CD4-positive, alpha-beta T cell treated with Interleukin-10 for 1 hour (primary cell): ENCODE measurements at places on chromosomes 7 and 10.
A peak's percentile ranks its signal among the peaks of the same experiment; 100 is the strongest.

- no peak for DNase-seq
These were observed 612.4 kb downstream of the TNS3 start for GRCh38 chr7:46969303-46970130.

DNA sequence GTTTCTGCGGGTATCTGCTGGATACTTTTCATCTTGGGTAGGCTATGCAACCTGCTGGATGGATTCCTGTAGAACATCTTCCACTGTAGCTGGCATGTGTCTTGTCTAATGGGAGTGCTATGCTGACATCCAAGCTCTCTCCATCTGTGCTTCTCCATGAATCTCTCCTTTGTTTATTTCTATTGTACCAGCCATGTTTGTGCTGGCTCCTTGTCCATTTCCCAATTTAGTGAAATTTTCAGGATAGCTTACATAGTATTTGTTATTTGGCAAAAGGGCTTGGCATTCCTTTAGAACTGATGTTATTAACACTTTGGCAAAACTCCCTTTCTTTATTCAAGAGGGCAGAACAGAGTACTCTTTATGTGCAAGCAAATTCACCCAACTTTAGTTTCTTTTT lies 198.0 kb downstream of the CSTF2T start:
- no peak for DNase-seq

DNA sequence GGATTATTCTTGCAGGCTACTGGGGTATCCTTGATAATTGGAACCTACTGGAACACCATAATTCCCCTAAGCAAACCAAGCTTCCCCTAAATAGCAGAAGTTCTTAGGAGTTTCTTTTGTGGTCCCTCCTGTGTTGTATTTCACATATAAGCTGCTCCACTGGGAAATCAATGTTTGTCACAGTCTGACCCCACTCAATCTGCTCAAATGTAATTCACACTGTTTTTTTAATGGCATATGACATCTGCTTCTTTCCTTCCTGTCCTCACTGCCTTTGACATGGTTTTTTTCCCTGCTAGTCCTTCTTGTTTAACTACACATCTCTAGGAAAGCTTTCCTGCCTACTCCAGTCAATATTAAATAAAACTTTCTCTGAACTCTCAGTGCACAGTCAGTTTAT lies 1.8 kb upstream of the PTPRZ1 start:
- DNase-seq, result no peak

DNA sequence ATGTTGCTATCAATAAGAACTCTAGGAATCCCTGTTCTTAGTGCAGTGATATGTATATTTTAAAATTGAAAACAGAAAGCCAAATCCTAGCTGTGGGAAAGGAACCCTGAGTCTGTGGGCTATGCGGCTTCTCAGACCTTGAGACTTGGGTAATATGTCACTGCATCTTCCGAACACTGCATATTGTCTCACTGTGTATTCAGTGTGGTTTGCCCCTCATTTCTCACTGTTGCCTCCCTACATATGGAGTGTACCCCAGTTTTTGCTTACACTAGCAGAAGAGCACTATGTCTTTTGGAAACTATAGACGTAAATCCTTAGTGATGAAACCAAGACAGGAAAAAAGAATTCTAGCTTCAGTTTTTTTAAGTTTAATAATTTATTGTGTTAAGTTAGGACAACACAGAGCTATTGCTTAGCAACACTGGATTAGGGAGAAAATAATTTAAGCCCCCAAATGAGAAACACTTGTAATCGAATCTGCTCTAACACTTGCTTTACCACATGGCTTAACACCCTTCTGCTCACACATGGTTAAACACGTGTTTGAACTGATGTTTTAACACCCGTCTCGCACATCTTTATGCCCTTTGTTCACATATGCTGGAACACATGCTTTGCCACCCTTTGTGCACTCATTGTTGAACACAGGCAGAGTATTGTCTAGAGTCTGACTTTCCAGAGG lies 251.3 kb downstream of the VTI1A start:
- DNase-seq, result no peak

DNA sequence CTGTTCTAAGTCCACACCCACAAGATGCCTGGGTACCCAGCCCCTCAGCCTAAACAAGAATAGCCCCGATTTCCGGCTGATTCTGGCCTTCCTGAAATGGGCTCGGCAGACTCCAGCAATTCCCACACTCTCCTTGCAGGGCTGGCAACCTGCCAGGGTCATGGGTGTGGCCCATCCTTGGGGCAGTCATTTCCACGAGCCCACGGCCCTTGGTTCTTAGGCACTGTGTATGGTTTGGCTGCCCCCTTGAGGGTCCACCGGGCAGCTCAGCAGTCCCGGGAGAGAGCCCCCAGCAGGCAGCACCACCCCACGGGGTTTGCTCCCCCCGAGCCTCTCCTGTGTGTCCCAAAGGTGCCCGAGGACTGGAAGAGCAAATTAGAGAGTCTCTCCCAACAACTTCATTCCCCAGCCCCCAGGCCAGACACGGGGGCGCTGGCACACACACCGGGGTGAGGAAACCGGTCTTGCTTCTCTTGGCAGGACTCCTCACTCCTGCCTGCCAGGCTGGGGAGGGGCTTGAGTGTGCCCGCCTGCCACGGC lies 142.2 kb downstream of the EMX2 start:
- no peak for DNase-seq

GRCh38 chr10:97914171-97914836 lies 64.7 kb downstream of the GOLGA7B start:
- no peak for DNase-seq

DNA sequence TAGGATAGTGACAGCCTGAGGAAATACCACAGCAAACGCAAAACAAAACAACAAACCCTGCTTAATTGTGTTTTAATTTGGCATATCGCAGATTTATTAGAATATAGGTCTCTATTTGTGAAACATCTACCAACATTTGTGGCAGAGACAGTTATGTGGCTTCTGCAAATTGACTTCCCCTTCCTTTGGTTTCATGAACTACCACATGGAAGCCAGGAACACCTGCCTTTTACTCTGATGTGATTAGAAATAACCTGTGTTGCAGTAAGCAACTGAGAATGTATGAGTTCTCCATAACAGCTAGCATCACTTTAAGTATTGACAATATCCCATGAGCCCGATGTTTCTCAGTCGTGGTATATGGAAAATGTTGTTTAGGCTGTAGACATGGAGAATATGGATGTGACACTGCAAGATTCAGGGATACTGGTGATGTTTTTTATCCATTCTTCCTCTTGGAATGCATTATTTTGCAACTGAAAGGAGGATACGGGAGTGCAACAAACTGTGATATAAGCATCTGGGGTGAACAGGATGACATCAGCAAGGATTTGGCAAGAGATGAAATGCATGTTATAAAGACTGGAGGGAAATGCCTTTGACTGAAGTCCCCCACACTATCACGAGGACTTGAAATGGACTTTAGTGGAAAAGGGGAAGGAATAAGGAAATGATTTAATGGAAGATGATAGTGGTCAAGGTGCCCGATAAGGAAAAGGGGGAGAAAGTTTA lies 95.9 kb downstream of the CUBN start:
- DNase-seq, result peak; percentile 25

DNA sequence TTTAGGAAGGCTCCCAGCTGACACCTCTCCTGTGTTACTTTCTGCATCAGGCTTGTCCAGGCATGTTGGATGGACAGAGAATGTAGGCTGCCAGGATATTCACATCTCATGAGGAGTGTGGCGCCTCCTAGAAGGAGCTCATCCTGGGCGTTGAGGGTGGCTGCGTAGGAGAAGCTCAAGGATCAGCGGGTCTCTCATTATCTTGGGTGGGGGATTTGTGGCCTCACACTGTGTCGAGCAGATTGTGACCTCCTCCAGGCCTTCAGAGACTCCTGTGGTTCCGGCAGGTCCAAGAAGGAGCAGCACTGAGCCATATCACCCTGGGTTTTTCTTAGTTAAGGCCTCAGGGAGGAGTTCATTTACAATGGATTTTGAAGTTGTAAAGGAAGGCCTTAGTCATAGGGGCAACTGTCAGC lies 8.7 kb upstream of the COBL start:
- DNase-seq, result no peak

DNA sequence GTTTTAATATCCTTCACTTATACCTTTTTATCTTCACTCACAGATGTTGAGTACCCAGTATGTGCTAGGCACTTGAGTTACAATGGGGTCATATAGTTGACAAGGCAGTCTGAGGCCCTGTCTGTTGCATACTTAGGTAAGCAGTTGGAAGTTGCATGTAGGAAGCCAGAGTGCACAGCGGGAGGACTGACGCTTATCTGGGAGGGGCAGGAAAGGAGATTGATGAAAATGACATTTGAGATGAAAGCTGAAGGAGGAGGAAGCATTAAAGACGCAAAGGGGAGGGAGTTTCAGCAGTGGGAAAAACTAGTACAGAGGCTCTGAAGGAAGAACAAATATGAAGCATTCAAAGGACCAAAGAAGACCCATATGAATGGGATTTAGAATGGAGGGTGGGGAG lies 266.2 kb downstream of the HTR7 start:
- no peak for DNase-seq

DNA sequence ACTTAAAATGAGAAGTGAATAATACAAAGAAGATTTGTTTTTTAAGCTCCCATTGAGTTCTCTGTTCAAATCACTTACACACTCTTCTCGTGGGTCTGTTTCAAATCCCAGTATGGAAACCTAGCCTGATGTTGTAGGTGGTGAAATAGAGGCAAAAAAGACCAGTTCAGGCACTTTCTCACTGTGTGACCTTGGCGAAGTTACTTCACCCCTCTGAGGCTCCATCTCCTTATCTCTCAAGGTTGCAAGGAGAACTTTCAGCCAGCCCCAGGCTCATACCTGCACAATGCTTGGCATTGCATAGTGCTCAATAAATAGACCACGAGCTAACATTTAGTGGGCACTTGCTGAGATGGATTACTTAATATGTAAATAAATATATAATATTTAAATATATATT lies 90.1 kb downstream of the PRLHR start:
- DNase-seq, result no peak

GRCh38 chr7:80781561-80781979 lies 137.3 kb downstream of the SEMA3C start:
- DNase-seq, result no peak

GRCh38 chr7:118214051-118214832 lies 10.3 kb upstream of the ANKRD7 start:
- DNase-seq, result peak; percentile 78

DNA sequence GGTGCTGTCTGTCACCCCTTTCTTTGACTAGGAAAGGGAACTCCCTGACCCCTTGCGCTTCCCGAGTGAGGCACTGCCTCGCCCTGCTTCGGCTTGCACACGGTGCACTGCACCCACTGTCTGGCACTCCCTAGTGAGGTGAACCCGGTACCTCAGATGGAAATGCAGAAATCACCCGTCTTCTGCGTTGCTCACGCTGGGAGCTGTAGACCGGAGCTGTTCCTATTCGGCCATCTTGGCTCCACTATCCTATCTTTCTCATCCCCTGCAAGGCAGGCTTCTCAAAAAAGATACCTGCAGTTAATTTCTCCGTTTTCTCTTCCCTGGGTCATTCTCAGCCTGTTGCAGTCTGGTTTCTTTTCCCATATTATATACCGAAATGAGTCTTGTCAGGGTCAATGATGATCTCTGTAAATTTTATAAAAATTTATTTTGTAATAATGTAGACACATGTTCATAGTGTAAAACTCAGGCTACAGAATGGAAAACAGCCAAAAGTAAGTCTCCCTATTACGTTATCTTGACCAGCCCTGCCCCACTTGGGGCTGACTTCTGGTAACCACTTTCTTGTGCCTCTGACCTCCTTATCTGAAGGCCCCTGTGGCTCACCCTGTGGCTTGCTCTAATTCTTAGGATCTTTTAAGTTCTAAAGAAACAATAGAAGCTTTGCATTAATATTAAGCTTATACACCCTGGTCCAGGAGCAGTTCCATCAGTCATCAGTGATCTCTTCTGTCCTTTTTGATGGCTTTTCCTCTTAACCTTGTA lies 20.7 kb downstream of the BLVRA start:
- no peak for DNase-seq

DNA sequence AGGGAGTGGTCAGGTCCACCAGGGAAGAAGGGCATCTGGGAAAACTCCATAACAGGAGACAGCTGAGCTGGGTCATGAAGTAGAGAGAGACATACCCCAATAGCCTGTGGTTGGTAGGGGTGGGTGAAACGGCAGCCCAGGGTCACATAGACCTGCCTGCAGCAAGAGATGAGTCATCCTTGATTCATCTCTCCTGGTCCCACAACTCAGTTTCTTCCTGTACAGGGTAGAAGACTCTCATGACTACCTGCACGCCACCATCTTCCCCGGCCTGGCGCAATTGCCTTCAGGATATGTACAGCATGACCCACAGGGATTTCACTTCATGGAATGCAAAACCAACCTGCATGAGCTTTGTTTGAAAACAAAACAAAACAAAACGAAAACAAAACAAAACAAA lies 45.1 kb upstream of the ADAM12 start:
- no peak for DNase-seq

DNA sequence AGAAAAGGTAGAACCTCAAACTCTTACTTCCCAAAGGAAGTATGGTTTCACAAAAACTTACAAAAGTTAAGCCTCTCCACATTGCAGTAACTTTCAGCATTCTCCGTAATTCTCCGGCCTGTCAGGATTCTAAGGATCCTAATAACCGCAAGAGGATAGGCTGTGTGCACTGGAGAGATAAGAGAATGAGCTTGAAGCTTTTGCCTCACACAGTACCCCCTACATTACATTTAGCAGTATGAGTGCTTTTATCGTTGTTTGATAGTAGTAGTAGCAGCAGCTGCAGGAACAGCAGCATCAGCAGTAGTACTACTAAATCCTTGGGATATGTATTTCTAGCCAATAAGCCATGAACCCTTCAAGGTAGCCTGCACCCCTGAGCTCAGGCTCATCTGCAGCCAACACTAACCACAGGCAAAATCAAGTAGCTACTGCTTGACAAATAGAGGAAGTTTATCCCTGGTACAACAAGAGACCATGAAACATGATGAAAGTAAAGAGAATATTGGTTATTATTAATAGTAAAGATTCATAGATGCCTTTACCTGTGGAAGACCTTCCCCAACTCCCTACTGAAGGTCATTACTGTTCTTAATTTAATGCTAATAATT lies 222.6 kb upstream of the CNTNAP2 start:
- DNase-seq, result no peak

- no peak for DNase-seq
These were observed 210.1 kb downstream of the TNS3 start for GRCh38 chr7:47371733-47372368.

DNA sequence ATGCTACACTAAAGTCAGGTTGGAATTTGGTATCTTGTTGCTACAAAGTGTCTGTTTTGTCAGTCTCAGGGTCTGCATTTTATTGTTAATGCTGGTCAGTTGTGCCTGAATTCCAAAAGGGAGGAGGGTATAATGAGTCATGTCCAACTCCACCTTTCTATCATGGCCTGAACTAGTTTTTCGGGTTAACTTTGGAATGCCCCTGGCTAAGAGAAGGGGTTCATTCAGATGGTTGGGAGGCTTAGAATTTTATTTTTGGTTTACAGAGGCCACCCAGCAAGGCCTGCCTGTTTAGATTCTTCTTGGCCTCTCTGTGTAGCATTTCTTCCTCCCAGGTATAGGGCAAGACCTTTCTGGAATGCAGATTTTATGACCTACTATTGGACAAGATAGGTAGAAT lies 93.2 kb downstream of the SKIDA1 start:
- no peak for DNase-seq

- no peak for DNase-seq
These were observed 123.0 kb upstream of the SFMBT2 start for GRCh38 chr10:7533657-7534479.
